Common myeloid progenitor, CD34-positive (primary cell): ENCODE measurements at places on chromosomes 1 and 21.

- DNase-seq = peak; percentile 5
Observed at GRCh38 chr1:99645699-99646531, at the start of gene PALMD. TSS of gene PALMD (plus strand) at chr1:99646113. CDS start at chr1:99646318, 205 bp downstream.

DNA sequence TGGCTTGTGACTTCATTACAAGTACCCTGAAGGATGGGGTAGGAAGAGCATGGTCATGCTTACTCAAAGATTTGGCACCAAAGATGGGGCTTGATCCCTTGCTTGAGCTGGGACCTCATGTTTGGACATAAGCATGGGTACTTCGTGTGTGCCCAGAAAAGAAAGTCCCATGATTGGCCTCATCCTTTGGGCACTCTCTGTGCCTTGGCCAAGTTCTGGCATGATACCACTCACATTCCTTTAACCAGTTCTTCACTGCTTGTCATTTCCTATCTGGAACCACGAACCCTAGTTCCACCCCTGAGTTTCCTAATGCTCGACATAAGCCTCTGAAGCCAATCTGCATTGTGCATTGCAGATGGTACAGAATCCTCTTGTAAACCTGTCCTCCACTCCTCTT lies 107.0 kb downstream of the NAV1 start:
- DNase-seq = no peak

DNA sequence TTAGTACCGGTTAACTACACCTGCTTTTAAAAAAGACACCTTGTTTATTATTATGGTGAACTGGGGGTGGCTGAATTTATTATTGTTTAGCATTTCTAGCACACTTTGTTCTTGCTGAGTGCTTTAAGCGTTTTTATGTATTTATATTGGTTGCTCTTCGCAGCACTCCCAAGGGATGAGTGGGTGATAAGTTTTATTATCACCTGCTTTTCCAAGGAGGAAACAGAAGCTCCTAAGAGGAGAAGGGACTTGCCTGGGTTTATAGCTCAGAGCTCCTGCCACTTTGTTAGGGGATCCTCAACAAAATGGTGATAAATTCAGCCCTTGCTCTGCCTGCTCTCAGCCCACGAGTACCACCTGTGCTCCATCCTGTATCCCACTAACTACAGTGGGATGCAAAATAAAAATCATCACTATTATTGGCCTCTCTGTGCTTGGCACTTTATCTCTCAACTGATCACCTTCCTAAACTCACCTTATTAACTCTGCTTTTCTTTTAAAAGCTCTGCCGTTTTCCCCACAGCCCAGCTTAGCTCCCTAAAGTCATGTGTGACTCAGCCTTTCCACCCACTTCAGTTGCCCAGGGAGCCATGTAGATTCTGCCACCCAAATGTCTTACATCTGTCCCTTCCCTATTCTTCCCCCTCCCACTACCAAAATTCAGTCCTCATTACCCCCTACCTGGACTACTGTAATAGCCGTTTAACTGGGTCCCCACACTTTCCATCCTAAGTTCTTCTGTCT lies 44.5 kb downstream of the BCL9 start:
- DNase-seq = no peak

- no peak for DNase-seq
Observed at GRCh38 chr1:58456470-58456869, 90.1 kb downstream of the OMA1 start.

GRCh38 chr1:5980314-5981008 lies 11.8 kb downstream of the NPHP4 start:
- peak; percentile 61 for DNase-seq

DNA sequence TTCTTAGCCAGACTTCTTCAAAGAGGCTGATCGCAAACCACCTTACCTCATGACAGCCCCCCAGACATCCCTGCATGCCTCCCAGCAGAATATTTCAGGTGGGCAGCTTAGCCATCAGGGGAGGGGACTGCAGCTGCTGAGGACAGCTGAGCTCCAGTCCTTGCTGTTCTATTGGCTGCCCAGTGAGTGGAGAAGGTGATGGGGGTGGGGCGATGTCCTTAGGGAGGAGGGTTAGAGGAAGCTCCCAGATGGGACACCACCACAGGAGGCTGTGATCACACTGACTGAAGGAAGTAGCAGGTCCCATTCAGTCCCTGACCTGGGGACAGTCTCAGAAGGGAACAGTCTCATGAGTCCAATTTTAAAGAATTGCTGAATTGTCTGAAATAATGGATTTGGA lies 38.3 kb downstream of the GJA5 start:
- no peak for DNase-seq

DNA sequence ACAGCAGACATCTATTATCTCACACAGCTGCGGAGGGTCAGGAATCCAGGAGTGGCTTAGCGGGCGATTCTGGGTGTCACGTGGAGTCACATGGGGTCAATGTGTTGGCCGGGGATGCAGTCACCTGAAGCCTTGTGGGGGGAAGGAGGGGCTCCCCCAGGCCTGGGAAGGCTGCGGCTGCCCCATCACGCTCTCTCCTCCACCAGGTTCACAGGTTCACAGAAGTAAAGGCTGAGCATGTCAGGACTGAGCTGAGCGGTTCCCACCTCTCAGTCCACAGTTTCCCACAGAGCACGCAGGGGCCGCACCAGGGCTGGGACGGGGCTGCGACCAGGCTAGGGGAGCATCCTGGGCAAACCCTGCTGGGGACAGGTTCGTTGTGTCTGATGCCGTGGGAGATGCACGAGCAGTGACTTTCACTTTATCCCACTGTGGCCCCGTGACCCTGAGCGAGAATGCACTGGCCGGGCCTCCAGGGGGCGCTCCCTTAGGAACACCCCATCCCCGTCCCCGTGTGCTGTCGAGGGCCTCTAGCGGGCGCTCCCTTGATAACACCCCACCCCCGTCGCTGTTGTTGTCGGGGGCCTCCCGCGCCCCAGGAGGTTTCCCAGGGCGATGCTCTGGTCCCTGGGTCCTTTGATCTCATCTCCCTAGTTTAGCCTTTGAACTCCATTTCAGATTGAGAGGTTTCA lies 73.2 kb upstream of the TRAPPC10 start:
- DNase-seq = peak; percentile 93

- peak; percentile 83 for DNase-seq
Observed at GRCh38 chr1:145845144-145845513, 301 bp upstream of the NUDT17 start.
